ENCODE measurements at places on chromosomes 6 and 20.

DNA sequence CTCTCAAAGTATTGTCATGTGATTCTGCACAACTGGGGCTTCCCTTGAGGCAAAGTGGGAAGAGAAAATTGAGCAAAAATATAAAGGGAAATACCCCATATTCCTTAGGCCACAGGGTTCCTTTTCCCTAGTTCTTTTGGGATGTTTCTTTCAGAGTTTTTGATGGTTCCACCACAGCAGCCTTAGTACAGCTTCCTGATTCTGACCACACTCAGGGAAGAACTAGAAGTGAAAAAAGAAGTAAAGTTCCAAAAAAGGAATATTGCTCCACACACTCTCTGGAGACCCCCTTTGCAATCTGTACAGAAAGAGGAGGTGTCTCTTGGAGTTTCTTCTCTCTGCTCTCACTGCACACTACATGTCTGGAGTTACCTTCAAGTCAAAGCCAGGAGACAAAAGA is 27.9 kb upstream of the HLA-DQA2 start:
- no peak for DNase-seq

DNA sequence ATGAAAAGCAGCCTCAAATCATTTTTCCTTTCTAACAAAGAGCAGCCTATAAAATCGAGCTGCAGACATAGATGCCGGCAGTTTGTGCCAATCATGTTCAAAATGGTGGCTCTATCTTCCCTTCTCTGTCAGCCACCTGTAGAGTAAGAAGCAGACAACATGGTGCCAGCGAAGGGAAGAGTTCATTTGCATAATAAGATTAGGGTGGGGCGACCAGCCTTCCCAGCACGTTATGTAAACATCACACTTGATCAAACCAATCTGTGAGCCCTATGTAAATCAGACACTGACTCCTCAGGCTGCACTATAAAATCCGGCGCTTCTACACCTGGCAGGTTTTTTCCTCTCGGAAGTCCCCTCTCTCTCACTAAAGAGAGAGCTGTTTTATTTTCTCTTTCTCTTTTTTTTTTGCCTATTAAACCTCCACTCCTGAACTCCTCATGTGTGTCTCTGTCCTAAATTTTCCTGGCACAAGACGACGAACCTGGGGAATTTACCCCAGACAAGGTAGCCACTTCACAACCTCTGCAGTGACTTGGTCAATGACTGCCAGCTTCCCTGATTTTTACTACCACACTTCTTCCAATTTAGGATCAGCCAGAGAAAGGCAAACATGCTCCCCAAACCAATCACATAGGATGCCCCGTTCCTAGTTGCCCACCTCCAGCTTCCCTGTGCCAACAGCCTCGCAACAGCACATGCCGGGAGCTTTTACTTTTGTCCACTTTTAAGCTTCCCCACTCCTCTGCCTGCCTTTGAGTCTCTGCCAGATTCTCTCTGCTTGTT is 12.9 kb downstream of the TPMT start:
- DNase-seq: no peak

GRCh38 chr6:53524455-53524815 is 20.5 kb downstream of the GCLC start:
- DNase-seq: no peak

DNA sequence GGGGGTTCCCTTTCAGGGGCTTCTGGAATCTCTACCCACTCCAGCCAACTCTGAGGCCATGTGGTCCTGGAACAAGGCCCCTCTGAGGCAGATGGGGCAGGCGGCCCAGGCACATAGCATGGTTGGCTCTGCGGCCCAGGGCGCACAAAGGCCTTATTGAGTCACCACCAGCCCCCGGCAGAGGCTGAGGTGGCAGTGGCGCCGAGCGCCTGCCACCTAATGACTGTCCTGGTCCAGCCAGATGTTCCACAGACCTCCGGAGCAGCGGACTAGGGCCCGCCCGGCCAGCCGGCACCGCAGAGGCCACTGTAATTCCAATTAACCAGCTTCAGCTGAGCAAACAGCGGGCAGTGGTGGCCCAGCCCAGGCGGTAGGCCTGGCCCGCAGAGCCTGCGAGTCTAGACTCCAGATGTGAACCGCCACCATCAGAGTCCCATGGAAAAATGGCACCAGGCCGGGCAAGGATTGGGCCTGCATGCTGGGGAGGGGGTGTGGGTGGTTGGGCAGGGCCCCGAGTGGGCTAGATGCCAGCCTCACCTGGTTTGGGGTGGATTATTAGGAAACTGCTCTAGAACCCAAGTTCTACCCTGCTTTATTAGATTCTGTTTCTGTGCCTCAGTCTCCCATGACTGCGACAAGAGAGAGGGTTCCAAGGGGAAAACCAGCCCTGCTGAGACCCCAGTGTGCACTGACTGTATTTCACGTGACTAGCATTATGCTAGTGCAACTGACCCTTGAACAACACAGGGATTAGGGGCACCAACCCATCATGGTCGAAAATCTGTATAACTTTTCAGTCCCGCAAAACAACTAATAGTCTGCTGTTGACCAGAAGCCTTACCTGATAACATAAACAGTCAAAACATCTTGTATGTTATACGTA is 34.1 kb upstream of the ID1 start:
- no peak for DNase-seq

DNA sequence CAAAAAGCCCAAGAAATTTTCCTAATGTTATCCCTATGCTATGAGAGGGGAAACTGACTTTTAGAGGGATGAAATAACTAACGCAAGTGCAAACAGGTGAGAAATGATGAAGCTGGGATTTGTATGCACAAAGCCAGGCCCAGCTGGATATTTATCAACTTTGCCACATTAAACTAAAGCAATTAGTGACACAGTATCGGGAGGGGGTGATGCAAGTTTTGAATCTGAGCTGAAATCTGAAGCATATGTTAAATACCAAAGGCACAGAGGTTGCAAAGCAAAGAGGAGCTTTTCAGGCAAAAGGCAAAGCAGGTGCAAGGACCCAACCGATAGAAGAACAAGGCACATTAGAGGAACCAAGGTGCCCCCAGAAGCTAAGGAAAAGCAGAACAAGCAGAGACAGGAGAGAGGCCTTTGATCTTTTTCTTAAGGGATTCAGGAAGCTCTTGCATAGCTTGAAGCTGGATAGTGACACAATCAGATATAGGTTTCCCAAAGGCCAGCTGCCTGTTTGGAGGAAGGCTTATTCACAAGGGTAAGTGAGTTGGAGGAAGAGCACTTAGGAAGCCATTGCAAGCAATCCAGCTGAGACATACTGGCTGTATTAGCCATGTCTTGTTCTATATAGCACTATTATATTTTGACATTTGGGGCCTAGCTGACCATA is 207.5 kb downstream of the HIVEP2 start:
- DNase-seq: no peak

- no peak for DNase-seq
These were observed 110.2 kb downstream of the WDR27 start for GRCh38 chr6:169591616-169592015.

GRCh38 chr20:32251470-32251869 is 26.0 kb upstream of the KIF3B start:
- no peak for DNase-seq

- DNase-seq: no peak
These were observed 6.0 kb upstream of the TGM2 start for GRCh38 chr20:38170826-38171674.

DNA sequence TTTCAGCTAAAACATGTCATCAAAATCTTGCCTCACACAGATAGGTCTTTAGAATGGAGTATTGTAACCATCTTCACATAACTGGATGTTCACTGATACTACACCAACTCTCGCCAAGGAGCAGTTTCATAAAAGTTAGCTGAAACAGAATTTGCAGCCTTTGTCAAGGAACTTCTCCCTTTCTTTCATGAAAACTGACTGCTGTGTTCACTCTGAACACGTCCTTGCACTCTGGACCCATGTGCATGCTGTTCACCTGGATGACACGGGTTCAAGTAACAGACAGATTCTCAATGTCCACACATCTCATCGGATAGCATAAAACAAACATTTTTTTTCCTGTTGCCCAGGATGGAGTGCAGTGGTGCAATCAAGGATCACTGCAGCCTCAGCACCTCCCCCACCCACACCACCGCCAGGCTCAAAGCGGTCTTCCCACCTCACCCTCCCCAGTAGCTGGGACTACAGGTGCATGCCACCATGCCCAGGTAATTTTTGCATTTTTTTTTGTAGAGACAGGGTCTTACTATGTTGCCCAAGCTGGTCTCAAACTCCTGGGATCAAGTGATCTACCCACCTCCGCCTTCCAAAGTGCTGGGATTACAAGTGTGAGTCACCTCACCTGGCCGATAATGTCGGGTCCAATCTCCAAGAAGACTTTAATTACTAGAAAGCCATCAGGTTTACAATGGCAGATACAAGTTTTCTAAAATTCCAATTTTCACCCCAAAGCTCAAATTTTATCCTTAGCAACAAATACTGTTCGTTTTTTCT is 9.4 kb downstream of the DIDO1 start:
- no peak for DNase-seq

GRCh38 chr20:60838297-60838696 is 413.8 kb upstream of the CDH4 start:
- no peak for DNase-seq

DNA sequence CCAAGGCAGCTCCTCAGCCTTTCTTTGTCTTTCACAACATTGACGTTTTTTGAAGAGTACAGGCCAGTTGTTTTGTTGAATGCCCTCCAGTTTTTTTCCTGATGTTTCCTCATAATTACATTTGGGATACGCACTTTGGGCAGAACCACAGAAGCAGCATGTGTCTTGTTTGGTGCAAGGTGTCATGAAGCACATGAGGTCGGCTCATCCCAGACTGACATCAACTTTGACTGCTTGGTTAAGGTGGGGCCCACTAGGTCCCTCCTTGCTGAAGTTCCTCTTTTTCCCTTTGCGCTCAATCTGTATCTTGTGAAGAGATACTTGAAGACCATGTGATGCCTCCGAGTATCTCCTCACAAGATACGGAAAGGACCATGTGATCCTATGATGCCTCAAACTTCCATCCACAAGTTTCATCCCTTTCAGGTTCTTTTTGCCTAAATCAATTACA is 10.5 kb downstream of the SNAI1 start:
- no peak for DNase-seq

DNA sequence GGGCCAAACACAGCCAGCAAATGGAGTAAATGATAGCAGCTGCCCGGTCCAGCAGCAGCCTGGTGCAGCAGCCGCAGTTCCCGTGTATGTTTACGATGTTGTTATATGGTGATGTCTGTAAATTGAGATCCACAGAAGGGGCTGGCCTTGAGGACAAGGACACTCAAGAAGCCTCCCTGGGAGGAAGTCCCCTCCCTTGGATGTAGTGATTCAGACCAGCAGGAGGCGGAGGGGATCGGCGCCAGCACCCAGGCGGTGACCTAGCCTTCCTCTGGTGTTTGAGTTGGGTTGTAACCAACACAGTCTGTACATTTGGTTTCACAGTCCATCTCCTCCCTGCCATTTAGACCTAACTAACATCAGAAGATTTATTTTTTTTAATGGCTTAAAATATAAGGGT is 187.8 kb downstream of the SYNDIG1 start:
- no peak for DNase-seq

- no peak for DNase-seq
These were observed 4.7 kb upstream of the ENPP5 start for GRCh38 chr6:46175446-46175845.

DNA sequence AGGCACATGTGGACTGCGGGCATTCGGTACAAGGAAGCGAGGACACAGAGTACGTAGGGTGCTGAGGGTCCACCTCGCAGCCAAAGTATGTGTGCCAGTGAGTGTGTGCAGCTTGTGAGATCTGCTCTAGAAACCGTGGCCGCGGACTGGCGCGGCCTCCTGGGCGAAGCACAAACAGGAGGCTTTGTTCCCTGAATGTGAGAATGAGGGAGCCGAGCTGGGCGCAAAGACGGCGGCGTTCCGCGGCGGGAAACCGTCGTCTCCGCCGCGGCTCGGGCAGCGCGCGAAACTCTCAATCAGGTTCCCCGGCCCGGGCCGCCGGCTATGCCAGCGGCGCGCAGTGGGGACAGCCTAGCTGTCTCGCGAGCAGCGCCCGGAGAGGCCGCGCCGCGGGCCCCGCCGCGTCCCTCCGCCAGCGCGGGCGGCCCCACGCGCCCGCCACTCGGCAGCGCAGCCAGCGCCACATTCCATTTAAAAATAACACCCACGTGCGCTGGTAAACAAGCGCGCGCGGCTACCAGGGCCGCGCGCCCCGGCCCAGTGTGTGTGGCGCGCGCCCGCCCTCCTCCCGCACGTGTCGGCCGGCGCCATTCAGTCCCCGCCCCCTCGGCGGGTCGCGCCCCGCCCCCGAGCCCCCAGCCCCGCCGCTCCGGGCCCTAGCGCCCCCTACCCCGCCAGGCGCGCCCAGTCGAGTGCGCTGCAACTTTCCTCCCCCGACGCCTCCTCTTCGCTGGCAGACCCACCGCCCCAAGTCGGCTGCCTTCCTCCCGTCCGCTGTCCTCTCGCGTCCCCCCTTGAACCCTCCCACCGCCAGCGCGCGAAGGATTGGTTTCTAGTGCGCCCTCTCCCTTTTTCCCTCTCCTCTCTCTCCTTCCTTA is 3.0 kb upstream of the FOXO3 start:
- peak; percentile 36 for DNase-seq

- no peak for DNase-seq
These were observed 117.6 kb downstream of the TFAP2B start for GRCh38 chr6:50936277-50936681.

DNA sequence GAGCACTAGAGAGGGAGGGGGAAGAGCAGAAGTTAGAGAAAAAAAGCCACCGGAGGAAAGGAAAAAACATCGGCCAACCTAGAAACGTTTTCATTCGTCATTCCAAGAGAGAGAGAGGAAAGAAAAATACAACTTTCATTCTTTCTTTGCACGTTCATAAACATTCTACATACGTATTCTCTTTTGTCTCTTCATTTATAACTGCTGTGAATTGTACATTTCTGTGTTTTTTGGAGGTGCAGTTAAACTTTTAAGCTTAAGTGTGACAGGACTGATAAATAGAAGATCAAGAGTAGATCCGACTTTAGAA is 2.0 kb downstream of the ID4 start:
- no peak for DNase-seq

DNA sequence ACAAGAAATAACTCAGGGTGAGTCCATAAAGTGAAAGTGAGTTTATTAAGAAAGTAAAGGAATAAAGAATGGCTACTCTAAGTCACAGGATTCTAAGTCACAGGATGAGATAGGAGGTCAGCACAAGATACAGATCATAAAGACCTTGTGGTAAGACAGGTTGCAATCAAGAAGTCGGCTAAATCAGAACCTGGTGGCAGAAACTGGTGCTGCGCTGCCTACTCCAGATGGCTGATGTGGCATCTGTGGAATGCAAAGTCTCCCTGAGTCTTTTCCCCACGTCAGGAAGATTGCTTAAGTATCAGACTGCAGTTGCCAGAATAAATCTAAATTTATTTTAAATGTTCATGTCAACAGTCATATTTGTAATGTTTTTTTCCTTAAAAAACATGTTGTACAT is 10.7 kb upstream of the KCNK15 start:
- DNase-seq: no peak
